Activated CD4-positive, alpha-beta T cell treated with anti-CD3 and anti-CD28 coated beads, Interleukin-2, amount 50 U/mL, for 1 hour (primary cell): ENCODE measurements at places on chromosomes 16 and 17.

DNA sequence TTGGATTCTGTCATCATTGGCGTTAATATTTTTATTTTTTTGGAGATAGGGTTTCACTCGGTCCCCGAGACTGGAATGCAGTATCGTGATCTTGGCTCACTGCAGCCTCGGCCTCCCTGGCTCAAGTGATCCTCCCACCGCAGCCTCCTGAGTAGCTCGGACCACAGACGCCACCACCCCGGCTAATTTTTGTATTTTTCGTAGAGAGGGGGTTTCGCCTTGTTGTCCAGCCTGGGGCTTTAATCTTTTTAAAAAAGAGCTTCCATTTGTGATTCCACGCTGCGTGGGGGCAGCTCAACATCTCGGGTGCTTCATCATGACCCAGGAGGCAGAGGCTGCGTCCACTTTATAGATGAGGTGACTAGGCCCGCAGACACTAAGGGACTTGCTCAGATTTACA lies 1.5 kb downstream of the BANP start:
- no peak for DNase-seq

DNA sequence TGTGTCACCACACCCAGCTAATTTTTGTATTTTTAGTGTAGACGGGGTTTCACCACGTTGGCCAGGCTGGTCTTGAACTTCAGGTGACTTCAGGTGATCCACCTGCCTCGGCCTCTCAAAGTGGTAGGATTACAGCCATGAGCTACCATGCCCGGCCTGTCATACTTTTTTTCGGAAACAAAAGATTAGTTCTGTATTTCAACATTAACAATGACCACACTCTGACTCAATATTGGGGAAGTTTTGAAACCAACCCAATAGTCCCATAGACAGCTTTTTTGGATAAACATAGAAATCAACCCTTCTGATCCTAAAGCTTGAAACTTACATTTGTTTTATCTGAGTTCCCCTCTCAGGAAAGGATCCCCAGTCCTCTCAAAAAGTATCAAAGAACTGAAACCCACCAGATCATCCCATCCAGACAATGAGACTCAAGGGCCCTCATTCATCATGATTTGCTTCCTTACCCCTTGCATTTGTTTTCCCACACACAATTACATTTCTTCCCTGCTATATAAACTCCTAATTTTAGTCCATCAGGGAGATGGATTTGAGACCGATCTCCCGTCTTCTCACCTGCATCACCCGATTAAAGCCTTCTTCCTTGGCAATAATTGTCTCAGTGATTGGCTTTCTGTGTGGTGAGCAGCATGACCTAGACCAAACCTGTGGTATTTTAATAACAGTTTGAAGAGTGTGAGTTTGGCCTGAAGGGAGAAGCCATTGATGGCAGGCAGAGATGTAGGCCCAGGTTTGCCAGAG lies 7.2 kb upstream of the AGRP start:
- DNase-seq, result no peak

- DNase-seq, result no peak
Observed at GRCh38 chr16:82830944-82831343, 204.2 kb downstream of the CDH13 start.

- DNase-seq, result no peak
Observed at GRCh38 chr17:10439816-10440215, 18.1 kb upstream of the MYH8 start.

GRCh38 chr17:17508019-17508535 lies 11.9 kb upstream of the RASD1 start:
- DNase-seq, result no peak

- DNase-seq, result no peak
Observed at GRCh38 chr16:55811811-55812210, 21.1 kb downstream of the CES1 start.

GRCh38 chr16:85194307-85195270 lies 82.3 kb upstream of the CIBAR2 start:
- DNase-seq, result no peak

GRCh38 chr17:32006957-32007462 lies at the start of gene LRRC37B:
Gene LRRC37B, plus strand, starts transcription at chr17:32007383. Its CDS starts 14,010 bp downstream, at chr17:32021393.
- DNase-seq, result peak; percentile 89

DNA sequence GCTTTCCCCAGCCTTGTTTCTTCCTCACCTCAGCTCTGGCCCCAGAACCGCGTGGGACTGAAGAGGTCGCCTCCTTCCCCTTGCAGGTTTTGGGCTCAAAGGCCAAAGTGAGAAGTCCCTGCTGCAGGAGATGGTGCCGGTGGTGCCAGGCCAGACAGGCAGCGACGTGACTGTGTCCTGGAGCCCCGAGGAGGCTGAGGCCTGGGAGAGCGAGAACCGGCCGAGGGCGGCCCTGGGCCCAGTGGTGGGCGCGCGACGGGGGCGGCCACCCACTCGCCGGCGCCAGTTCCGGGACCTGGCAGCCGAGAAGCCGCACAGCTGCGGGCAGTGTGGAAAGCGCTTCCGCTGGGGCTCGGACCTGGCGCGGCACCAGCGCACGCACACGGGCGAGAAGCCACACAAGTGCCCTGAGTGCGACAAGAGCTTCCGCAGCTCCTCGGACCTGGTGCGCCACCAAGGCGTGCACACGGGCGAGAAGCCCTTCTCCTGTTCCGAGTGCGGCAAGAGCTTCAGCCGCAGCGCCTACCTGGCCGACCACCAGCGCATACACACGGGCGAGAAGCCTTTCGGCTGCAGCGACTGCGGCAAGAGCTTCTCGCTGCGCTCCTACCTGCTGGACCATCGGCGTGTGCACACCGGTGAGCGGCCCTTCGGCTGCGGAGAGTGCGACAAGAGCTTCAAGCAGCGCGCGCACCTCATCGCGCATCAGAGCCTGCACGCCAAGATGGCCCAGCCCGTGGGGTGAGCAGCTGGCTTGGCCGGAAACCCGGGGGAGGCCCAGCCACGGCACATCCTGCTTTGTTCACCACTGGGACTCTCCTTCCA lies 6.0 kb downstream of the ZNF213 start:
- DNase-seq, result no peak

DNA sequence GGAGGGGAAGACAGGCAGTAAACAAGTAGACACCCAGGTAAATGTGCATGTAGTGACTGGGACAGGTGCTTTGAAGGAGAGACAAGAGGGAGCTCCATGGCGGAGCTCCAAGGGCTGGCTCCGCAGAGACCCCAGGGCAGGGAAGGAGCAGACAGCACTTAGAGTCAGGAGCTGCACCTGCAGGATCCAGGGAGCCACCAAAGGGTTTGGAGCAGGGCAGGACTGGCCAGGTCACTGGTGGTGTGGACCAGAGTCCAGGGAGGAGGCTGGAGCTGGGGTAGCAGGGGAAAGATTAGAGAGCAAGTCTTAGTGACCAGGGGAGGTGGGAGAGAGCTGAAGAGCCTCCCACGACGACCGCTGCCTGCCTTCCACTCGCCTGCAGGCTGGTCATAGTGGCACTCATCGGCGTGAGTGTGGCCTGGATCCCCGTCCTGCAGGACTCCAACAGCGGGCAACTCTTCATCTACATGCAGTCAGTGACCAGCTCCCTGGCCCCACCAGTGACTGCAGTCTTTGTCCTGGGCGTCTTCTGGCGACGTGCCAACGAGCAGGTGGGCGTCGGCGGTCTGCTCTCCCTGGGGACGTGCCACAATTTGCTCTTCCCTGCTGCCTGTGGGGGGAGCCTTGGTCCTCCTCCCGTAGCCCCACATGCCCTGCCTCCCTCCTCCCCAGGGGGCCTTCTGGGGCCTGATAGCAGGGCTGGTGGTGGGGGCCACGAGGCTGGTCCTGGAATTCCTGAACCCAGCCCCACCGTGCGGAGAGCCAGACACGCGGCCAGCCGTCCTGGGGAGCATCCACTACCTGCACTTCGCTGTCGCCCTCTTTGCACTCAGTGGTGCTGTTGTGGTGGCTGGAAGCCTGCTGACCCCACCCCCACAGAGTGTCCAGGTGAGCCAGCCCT lies 14.7 kb upstream of the FAM83G start:
- no peak for DNase-seq

DNA sequence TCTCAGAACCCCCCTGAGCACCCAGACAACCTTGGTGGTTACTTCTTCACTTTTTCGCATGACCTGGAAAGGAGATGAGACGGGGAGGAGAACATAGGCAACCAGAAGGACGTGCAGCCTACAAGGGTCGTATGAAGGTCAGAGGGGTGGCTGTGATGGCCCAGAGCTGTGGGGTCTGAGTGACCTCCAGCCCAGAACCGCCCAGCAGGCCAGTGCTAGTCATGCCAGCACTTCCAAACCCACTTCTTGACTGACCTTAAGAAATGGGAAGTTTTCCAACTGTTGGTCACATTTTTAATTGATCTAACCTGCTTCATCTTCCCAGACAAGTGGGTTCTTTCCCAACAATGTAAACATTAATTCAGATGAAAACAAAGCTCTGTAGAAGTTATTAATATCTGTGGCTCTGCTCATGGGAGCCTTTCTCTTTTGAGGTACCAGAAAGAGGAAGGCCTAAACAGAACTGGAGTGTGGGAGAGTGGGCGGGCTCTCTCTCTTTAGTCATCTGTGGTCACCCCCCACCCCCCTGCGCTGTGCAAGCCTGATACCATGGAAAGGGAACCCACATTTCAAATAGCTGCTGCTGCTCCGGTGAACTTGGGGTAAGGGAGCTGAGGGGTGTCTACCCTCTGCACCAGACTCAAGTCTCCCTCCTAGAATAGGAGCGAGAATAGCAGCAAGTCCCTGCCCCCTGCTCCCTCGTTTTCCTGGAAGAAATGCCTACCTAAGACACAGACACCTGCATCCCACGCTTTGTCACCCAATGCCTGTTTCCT lies 101.6 kb downstream of the RAB11FIP4 start:
- DNase-seq, result peak; percentile 61

DNA sequence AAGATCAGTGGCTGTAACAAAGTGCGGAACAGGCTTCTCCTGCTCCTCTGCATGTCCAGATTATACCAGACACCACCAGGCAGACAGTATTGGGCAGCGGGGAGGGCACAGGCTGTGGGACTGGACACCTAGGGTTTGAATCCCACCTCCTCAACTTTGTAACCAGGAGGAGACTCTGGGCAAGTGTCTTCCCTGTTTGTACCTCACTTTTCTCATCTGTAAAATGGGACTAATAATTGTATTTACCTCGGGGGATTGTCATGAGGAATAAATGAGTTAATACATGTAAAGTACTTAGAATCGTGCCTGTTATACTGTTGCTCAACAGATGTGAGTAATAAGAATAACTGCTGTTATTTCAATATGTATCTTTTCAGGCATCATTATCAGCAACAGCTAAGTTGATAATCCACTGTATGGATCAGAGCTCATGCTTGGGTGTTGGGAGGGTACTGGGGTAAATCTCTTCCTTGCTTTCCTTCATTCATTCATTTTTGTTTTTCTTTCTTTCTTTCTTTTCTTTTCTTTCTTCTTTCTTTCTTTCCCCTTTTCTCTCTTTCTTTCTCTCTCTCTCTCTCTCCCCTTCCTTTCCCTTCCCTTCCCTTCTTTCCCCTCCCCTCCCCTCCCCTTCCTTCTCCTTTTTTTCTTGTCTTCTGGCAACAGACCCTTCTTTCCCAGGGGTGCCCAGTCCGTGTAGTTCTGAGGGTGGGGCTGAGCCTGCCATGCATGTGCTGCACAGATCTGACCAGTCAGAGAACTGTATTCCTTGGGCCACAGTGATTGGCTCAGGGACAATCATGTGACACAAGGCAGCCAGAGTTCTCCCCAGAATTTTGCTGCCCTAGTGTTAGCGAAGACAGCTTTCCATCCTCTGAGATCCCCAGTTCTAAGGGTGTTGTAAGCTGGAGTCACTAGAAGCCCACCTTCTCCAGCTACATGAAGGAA lies 25.3 kb upstream of the BRD7 start:
- no peak for DNase-seq

- DNase-seq, result no peak
Observed at GRCh38 chr16:14017886-14018285, 53.2 kb upstream of the MRTFB start.

DNA sequence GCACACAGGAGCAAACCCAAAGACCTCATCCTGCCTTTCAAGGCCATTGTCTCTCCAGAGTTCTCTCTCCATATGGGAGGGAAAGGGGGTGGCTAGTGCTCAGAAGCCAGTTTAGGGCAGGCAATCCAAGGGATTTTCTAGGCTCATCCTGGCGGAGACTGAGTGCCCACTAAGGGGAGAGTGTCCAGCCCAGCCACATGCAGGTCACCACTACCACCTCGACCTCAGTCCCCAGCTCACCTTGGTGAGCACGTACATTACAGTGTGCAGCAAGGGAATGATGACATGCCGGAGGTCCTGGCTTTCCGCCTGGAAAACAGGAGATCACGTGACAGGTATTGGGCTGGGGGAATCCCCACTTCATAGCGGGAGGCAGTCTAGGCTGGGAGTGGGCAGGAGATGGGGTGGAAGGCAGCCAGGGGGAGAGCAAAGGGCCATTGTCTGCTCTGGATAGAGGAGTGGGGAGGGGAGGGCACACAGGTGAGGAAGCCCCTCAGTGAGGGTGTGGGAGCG lies 29.9 kb downstream of the PIK3R6 start:
- no peak for DNase-seq

DNA sequence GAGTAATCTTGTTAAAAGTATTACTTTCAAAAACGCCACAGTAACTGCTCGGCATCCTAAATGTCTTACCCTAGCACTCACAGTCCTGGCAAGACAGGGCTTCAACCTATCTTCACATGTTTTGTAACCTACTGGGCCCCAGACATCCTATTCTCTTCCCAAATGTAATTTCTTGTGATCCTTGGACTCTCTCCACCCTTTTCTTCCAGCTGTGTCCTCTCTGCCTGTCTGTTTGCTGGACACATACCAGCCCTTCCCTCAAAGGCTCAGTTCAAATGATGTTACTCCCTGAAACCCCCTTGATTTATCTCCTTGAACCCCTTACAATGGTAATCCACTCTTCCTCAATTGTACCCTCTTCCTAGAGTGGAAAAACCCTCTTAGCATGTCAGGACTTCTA lies 60.1 kb upstream of the CNEP1R1 start:
- no peak for DNase-seq

- no peak for DNase-seq
Observed at GRCh38 chr17:81398832-81399411, 3.7 kb downstream of the BAHCC1 start.

DNA sequence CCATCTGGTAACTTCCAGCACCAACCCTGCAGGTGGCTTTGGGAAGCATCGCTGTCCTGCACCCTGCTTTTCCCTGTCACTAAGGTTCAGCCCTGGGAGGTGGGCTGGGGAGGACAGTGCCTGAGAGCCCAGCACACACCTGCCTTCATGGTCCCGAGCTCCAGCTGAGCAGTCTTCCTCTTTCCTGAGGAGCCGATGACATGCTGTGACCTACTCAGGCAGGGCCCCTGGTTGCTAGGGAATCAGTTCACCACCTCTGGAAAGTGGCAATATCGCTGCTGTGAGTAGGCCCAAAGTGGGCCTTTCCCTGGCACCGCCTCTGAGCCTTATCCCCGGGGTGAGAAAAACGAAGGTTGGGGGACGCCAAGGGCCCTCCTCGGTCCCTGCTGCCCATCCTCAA lies 17.9 kb downstream of the ST3GAL2 start:
- no peak for DNase-seq

- no peak for DNase-seq
Observed at GRCh38 chr17:1730326-1731193, 6.1 kb downstream of the WDR81 start.

DNA sequence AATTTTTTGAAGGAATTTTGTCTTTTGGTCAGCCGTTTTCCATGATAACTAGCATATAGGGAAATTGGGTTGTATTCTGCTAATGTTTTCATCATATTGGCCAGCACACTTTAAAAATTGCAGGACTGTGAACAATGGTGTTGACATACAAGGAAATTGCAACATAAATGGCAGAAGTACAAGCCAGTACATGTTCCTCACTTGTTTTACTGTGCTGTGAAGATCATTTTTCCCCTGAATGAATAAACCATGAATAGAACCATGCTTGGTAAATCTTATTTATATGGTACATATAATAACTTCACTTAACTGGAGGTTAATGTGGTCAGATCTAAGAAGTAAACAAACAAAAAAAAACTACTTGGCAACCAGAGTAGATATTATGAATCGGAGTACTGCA lies 22.8 kb downstream of the OMG start:
- no peak for DNase-seq
